ENCODE measurements at places on chromosomes 7 and 10.

GRCh38 chr10:82736305-82736704, 861.3 kb downstream of the NRG3 start:
- DNase-seq: no peak

DNA sequence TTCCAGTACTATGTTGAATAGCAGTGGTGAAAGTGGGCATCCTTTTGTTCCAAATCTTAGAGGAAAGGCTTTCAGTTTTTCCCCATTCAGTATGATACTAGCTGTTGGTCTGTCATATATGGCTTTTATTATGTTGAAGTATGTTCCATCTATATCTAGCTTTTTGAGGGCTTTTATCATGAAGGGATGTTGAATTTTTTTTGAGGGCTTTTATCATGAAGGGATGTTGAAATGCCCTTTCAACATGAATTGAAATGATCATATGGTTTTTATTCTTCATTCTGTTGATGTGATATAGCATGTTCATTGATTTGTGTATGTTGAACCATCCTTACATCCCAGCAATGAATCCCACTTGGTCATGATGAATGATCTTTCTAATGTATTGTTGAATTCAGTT, 75.3 kb downstream of the KIF20B start:
- DNase-seq: no peak

GRCh38 chr7:11730725-11731124, 101.3 kb downstream of the THSD7A start:
- DNase-seq: no peak

GRCh38 chr10:103778358-103779139, 76.8 kb downstream of the SH3PXD2A start:
- no peak for DNase-seq

- peak; percentile 60 for DNase-seq
These were observed 581 bp downstream of the PTPRZ1 start for GRCh38 chr7:121873289-121874194.

DNA sequence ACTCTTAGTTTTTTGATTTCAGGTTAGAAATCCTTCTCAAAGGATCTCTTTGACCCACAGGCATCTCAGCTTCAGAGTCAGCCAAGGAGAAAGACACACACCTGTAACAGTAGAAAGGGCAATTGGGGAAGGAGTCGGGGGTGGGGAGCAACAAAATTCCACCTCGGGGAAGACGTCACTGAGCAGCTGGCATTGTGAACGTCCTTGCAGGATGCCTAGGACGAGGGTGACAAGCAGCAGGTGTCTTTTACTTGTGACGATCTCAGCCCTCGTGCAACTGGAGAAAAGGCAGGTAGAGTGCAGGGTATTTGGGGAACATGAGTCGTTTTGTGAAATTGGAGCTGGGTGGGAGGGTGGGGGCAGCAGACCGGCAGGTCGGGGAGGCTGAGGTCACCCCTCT, 627.0 kb downstream of the ACTR3B start:
- no peak for DNase-seq

- no peak for DNase-seq
These were observed 9.2 kb upstream of the GRB10 start for GRCh38 chr7:50791938-50792341.
